ENCODE measurements at places on chromosomes 2 and 18.

GRCh38 chr18:63981719-63982118 is 11.8 kb downstream of the SERPINB8 start:
- no peak for DNase-seq

DNA sequence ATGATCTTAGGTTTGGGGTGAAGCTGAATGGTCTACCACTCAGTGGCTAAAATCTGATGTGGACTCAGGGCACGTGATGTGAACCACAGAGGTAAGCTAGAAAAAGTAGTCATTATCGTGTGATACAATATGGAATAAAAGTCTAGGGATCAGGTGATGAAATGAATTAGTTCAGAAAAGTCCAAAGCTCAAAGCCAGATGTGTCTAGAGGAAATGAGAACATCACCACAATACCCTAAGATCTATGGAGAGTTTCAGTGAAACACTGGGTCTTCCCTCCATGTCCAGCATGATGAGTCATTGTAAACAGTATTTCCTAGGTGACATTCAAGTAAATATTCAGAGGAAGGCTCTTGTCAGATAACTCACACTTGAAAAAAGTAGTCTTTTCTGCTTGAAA is 1257.4 kb upstream of the ZEB2 start:
- DNase-seq = no peak

- DNase-seq = no peak
These were observed 87.0 kb upstream of the CERS6 start for GRCh38 chr2:168369031-168369430.

DNA sequence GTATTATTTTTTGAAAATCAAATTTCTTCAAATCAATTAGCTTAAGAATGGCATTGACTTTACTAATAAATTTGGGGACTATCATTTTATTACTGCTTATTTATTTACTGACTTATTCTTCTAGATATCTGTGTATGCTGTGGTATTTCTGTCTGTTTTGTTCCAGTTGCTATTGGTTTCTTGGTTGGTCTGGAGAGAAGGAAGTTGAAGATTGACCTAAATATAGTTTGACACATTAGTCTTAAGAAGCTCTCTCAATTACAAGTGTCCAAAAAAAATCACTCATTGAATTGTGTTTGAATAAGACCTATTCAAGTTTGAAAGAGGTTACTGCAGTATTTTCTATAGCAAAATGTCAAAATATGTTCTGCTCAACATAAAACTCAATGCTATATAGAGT is 153.3 kb upstream of the KYNU start:
- DNase-seq = no peak

- DNase-seq = no peak
These were observed 135.4 kb upstream of the ITGB6 start for GRCh38 chr2:160335441-160335840.

DNA sequence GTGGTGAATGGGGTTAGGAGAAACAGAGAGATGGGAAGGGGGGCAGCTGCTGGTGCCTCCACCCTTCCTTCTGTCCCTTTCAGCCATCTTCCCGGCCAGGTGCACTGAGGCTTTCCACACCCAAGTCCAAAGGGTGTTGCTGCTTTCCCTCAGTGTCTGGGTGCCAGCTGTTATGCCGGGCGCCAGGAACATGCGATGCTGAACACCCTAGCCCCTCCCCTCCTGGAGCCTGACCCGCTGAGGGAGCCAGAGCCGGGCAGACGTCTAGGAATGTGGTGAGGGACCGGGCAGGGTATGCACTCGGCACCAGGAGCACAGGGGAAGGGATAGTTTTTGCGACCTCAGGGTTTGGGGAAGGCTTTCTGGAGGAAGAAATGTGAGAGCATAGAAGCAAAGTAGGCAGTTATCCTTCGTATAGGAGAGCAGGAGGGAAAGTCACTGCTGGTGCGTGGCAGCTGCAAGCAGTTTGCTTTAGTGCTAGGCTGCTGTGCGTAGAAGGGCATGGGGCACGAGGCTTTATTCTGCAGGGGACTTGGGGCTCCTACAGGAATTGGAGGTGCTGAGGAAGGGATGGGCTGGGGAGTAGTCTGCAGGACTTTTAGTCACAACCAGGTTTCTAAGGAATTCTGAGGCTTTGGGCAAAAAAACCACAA is 147.7 kb downstream of the TSN start:
- DNase-seq = no peak

DNA sequence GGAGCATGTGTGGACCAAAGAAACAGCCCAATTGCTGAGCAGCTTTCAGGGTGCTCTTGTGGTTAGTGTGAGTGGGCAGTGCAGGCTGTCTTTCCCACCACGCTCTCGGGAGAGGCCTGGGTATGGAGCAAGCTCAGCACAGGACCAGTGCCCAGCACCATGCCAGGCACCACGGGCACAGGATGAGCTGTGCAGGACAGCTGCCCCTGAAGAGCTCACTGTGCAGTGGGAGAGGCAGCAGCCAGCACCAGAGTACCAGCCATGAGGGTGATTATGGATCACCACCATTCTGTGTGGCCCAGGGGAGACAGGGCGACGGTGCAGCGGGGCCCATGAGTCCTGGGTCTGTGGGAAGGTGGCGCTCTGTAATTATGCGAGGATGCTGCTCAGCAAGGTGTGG is 29.7 kb upstream of the FAHD2A start:
- DNase-seq = no peak

DNA sequence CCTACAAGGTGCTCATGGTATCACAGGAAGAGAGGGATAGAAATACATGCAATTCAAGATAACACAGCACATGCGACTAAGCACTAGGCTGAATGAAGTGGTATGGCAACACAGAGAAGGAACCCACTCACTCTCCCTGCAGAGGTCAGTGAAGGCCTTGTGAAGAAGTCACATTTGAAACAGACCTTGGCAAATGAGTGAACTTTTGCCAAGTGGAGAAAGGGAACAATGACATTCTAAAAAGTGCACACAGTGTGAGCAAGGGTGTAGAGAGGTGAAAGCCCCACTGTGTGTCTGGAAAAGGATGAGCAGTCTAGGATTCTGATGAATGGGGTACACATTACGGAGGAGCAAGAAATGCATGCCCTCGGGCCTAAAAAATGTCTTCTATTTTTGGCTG is 23.3 kb downstream of the KLF7 start:
- no peak for DNase-seq

- DNase-seq = no peak
These were observed 421 bp upstream of the FAM171B start for GRCh38 chr2:186693446-186693832.

DNA sequence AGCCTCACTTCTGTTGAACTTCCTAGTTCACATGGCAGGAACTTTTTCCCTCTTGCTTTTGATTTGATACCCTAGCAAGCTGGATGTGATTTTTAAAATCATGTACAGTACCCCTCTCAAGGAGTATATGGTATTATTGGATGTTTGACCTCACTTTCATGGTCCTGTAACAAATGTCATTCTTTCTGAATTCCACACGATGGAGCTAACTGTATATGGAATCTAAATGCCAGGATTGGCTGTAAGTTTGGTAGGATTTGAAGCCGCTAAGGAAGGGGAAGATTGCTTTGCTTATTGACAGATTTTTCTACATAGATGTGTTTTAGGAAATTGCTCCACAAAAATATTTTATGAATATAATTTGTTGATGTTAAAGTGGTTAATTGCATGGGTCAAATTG is 18.3 kb downstream of the MAIP1 start:
- no peak for DNase-seq

GRCh38 chr18:47036927-47037578 is 1.6 kb upstream of the ELOA2 start:
- no peak for DNase-seq

- no peak for DNase-seq
These were observed 81.0 kb downstream of the APLF start for GRCh38 chr2:68548396-68548795.

DNA sequence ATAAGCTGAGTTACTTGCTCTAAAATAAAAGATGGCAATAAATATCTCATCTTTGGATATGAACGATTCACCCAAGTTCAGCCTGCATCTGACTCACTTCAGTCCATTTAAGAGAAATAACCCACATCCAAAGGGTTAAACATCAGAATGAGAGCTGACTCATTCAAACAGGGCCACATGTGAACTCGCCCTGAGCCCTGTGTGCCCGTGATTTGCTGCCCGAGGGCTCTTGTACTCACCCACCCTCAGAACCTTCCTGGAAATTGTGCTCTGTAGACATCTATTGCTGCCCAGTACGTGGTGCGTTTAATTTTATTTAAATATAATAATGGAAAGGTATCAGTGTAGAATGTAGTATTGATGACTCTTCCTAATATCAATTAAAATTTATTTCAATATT is 66.9 kb upstream of the RBM44 start:
- no peak for DNase-seq

- no peak for DNase-seq
These were observed 25.3 kb downstream of the MYO1B start for GRCh38 chr2:191270306-191271161.

DNA sequence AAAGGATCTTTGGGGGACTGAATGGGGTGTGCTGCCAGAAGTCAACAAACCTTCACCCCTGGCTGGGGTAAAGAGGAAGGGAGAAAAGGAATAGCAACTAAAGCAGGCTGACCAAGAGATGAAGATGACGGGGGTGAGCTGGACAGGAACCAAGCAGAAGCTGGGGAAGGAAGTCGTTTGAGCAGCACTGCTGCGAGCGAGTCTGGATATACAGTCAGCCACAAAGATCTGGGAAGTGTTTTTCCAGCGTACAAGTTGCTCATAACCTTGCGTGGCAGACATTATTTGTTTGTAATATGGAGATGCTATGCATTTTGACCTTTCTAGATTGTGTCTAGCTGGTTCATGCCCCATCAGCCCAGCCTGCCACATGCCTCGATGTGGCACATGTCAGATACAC is 71.2 kb downstream of the EIF2AK3 start:
- peak; percentile 5 for DNase-seq

DNA sequence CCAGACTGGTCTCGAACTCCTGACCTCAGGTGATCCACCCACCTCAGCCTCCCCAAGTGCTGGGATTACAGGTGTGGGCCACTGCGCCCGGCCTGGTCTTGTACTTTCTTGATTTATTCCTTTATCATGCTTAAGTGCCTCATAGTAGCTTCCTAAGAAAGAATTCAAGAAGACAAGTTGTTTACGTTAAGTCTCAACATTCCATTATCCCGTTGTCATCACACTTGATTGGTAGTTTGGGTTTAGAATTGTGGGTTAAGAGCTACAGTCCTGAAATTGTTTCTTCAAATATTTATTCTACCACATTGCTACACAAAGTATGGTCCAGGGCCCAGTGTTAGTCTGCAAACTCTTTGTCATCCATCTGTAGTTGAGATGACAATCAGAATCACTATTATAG is 194.0 kb downstream of the VWC2L start:
- no peak for DNase-seq

DNA sequence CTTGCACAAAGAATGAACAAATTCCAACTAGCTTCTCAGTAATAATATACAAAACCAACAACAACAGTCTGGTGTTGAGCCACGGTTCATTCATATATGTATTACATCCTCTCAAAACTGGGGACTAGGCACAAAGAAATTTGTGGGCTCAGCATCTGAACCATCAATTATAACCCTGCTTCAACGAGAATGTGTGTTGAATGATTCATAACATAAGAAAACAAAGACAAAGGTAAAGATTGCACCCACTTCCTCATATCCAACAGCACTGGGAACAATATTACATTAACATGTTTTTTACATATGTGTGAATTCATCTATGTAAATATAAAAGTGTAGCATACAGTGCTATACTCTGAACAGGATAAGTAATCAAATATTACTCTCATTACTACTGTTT is 144.8 kb downstream of the CDH2 start:
- DNase-seq = no peak

DNA sequence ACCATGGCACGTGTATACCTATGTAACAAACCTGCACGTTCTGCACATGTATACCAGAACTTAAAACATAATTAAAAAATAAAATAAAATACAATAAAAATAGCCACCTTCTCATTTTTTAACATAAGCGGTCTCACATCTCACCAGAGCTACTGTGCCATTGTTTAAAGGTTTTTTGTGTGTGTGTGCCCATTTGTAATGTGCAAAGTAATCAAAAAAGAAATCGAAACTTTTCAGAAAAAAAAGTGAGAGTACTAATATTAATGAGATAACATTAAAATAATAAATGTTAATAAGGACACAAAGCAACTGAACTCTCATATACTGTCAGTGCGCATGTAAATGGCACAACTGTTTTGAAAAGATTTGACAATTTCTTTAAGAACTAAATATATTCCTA is 60.5 kb downstream of the FANCL start:
- DNase-seq = no peak

- no peak for DNase-seq
These were observed 388.0 kb upstream of the SYT4 start for GRCh38 chr18:43665105-43665788.

GRCh38 chr2:62144689-62145477 is 51.0 kb upstream of the B3GNT2 start:
- DNase-seq = no peak

GRCh38 chr2:17878281-17879136 is at the start of gene KCNS3:
TSS of gene KCNS3 (plus strand) at chr2:17878667. CDS start at chr2:17931009, 52,342 bp downstream.
- no peak for DNase-seq

Measured in substantia nigra (tissue), 51 donors.